ENCODE measurements at places on chromosomes 13 and 19.

DNA sequence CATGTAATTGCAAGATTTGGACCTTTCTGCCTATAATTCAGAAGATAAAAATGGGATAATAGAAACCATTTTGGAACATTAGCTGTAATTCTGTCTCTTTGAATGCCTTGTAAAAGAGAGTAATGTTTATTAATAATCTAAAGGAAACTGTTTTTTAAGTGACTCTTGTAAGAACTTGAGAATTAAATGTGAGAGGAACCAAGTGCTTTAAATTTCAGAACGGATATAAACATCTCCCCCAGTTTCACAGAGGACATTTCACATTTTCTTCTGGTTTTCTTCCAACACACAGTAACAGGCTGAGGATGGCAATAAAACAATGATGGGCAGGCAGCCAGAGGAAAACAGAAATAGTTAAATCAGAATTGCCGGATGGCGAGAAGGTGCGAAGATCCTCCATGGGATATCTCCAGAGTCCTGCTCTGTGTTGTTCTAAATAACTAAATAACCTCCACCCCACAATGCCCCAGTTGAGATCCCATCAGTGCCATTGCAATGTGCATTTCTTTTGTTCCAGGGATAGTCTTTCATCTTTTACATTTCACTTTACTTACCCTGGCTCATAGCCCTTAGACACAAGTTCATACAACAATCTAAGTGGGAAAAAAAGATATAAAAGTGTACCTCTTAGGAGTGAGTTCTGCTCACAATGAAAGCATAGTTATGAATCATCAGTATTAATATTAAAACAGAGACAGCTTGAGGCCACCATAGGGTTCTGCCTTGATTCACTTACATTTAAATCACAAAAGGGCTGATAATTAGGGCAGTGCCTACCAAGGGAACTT lies 73.3 kb downstream of the TNFRSF19 start:
- no peak for DNase-seq

- DNase-seq = no peak
Measured at GRCh38 chr13:98405690-98406344, 171.1 kb downstream of the STK24 start.

DNA sequence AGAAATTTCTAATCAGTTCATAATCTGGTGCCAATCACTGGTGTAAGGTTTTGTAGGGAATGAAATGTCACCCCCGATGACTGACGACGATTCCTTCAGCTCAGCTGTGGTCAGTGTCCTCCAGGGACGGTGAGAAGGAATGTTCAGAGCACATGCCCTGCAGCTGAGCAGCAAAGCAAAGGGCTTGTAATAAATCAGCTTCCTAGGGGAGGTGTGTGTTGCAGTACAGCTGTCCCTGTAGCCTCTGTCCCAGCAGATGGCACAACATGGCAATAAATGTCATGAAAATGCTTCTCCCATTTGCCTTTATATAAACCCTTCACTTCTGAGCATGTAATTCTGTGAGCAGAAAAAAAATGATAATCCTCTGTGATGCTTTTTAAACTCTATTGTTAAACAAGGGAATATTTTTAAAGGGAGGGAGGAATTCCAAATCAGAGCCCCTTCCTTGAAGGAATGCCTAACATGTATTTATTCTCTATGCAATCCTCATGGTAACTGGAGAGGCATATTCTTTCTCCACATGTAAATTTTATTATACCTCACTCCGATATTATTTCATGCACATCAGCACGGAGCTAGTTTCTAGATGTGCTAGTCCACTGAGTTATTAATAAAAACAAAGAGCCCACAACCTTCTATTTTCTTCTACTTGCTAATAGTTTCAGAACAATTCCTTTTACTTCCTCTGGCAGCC lies 102.5 kb downstream of the FAM216B start:
- DNase-seq = peak; percentile 74

DNA sequence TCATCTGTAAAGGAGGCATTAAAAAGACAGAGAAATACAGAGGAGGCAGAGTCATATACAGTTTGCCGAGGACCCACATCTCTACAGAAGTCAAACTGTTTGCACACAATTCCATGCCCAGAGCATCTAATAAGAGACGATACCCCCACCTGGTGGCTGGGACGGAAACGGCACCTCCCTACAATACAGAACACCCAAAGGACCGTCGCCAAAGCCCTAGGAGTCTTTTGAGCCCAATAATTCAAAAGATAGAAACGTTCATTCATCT lies 703 bp upstream of the PLEKHG2 start:
- peak; percentile 84 for DNase-seq

DNA sequence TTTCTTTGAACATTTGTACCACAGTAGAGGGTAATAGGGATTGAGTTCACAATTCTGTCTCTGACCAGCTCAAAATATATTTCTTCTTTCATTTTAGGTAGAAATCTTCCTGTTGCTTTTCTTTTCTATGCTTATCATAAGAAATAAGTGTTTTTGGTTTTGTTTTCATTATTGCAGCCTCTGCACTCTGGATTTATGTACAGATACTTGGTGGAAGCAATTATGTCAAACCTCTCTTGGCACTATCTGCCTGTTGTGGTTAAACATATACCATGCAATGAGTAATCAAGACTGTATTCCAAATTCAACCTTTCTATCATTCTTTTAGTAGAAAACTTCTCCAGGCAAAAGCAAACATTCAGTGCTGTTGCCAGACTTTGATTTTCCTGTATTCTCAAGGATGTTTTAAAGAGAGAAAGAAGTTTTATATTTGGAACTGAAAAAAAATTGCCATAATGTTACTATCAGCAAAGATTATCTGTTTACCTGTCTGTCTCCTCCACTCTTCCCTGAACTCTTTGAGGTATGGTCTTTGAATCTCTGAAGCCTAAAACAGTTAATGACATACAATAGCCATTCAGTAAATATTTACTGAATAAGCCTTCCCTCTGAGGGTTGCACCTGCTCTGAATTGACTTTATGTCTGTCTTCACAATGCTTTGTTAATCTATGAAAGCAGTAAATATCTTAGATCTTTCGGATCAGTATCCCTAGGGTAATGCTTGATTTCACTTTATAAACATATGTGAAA lies 612.5 kb upstream of the PRR20A start:
- DNase-seq = no peak

GRCh38 chr13:43006893-43007631 lies 15.0 kb upstream of the EPSTI1 start:
- DNase-seq = no peak

DNA sequence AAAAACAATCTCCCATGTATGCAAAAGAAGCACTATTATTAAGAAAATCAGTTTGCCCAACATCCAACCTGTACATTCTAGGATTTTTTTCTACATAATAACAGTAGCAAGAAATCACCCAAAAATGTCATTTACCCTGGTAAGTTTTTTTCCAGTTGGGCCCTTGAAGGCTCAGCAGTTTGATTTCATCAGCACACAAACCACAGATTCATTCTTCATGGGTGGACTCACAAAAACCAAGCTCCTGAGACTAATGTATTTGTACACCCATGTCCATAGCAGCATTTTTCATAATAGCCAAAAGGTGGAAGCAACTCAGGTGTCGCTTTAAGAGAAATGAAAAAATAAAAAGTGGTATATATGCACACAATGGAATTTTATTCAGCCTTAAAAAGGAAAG lies 210.1 kb downstream of the TBC1D4 start:
- DNase-seq = no peak

- DNase-seq = peak; percentile 81
Measured at GRCh38 chr13:74040200-74040599, 94.0 kb downstream of the KLF12 start.

DNA sequence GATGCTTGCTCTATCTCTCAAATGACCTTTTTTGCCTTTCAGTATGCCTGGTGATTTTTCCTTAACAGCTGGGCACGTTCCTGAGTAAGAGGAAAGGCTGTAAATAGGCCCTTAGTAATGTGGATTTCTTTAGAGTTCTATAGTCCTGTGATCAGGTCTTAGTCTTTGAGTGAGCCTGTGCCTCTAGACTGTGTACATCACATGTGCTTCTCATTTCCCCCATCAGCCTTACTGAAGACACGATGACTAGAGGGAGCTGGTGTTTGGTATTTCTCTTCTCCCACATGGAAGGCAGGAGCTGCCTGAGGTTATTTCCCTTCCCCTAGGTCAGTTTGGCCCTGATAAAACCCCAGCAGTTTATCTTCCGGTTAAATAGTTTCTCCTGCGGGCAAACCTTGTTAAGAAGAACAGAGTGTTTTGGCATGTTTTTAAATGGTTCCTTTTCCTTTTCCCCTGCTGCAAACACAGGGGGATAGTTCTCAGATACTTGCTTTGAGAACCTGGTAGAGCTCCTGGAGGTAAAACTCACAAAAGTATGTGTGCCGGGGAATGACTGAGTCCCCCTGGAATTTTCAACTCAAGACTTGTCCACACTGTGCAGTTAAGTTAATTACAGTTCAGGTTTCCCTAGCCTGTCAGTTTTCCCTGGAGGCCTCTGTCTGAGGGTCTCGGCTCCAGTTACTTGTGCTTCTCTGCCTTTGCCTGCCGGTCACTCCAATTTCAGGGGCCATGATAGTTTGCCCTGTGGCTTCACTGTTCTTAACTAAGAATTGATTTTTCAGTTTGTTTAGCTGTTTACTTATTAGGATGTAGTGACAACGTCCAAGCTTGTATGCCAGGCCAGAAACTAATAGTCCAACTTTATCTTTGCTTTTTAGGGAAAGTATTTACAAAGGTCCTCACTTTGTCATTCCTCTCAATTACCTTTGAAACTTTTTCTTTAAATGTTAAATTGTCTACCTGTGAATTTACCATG lies 94.4 kb downstream of the URI1 start:
- no peak for DNase-seq

GRCh38 chr13:80100636-80101035 lies 240.3 kb downstream of the SPRY2 start:
- no peak for DNase-seq

DNA sequence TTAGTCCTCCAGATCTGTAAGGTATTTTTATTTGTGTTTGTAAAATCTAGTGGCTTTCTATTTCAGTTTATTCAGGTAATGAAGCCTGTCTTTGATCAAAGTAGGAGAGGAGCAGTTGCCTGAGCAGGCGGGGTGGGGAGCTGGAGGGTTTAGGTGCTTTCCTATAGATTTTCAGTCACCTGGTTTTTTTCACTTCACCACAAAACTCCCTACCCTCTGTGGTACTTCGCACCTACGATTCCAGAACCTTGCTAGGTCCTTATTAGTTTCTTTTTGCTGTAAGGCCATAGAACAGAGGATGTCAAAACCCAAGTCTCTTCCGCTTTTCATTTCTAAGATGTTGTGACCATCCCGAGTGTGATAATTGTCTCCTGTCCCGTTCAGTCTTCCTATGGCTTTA lies 26.6 kb downstream of the SLAIN1 start:
- no peak for DNase-seq

DNA sequence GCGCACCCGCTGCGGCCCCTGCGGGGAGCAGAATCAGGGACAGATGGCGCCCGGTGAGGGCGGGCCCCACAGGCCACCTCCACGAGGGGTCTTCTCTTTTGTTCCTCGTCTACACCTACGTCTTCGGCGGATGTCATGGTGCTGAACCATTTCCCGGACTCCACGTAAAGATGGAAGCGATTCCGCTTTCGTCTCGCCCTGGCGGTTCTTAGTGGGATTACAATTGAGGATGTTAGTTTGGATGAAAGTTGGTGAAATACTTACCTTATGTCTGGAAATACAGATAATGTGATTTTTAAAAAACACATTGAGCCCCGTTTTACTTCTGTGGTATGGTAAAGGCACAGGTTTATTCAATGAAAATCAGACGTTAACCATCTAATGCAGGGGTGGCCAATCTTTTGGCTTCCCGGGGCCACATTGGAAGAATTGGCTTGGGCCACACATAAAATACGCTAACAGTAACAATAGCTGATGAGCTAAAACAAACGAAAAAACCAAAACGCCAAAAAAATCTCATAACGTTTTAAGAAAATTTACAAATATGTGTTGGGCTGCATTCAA lies 1.4 kb upstream of the ZMYM5 start:
- no peak for DNase-seq

DNA sequence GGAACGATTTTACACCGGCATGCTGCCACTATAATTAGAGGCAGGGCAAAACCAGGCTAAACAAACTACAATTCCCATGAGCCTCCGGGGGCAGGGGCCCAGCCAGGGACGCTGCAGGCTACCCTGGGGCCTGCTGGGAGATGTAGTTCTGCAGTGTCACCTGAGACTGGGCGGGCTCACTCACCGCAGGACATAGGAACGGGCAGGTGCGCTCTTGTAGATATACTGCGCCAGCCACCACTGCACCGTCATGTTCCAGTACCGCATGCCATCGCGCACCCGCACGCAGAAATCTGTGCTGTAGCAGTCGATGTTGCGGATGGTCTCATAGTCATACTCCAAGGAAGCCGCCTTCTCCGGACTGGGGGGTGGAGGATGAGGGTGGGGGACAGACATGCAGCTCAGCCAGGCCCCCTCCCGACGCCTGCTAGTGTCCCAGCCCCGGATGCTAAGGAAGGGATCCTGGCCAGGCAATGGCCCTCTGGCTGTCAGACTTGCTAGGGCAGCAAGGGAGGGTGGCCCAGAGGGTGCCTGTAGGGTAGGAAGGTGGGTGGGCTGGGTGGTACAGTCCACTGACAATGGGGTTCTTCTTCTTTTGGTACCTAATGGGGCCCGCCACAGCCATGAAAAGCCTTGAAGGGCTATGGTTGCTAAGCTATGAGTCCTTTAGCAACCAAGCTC lies 5.8 kb upstream of the TMC4 start:
- DNase-seq = peak; percentile 72

DNA sequence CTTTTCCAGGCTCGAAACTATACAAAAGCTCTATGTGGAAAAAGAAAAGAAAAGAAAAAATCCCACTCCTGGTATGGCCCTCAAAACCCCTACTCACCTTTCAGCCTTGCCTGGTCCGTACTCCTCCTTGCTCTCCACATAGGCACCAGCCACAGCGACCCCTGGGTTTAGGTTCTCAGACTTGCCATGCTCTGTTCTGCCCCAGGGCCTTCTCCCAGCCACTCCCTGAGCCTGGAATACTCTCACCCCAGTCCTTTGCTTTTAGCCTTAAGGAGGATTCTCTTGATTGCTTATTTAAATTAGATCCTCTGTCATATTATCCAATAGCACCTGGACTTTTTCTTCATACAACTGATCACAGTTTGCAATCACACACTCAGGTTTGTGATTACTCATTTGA lies 522.5 kb downstream of the DIAPH3 start:
- DNase-seq = no peak

DNA sequence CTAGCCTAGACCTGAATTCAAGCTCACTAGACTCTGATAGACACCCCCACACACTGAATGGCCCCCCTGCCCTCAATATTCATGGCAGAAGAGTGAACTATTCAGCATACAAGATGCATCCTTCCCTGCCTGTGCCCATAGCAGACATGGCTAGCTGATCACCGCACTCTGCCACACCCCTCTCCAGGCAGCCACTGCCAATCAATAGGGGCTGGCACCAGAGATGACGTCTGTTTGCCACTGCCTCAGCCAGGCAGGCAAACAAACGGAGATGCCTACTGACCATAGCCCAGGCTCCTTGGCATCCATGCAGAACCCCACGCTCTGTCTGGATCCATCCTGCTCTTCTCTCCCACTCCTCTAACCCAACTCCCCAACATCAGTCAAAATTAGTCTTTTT lies 13.8 kb upstream of the NPAS1 start:
- DNase-seq = no peak

DNA sequence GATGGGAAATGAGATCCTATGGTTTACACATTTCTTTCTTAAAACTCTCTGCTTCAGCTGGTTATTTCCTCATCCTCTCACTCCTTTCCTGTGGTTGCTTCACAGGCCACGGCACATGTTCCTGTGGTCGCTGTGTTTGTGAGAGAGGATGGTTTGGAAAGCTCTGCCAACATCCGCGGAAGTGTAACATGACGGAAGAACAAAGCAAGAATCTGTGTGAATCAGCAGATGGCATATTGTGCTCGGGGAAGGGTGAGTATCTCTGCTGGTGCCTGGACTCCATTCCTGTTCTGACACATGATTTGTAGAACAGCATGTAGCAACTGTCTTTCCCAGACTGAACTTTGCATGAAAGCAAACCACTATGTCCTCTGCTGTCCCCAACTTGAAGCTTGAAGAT lies 254.2 kb downstream of the ITGBL1 start:
- no peak for DNase-seq
